ENCODE measurements at places on chromosomes 4 and X.

DNA sequence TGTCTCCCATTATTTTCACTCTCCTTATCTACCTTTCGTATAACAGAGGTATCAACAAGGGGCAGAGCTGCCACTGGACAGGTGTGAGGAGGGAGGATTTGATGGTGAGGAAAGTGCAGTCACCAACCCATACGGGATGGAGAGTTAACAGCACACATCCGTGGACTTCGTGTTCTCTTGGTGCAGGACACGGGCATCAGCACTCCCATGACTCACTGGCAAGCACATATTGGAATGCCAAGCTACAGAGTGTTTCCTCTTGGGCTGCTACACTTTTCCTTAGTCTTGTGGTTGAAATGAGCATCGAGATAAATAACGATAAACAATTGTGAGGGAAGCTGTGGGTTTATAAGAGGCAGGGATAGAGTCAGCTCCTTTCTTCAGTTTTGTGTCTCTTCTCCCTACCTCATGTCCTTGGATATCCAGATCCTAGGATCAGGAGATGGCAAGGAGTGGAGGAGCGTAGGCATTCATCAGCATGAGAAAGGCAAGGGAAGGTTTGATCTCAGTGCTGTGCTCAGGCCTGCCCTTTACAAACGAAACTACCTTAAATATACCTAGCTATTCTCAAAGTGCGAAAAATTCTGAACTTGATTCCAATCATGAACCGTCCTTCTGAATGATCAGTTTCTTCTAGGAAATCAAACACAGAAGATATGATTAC, 96.3 kb downstream of the ZNF827 start:
- no peak for DNase-seq

GRCh38 chrX:69496183-69496582, 7.9 kb upstream of the NALF2 start:
- no peak for DNase-seq

DNA sequence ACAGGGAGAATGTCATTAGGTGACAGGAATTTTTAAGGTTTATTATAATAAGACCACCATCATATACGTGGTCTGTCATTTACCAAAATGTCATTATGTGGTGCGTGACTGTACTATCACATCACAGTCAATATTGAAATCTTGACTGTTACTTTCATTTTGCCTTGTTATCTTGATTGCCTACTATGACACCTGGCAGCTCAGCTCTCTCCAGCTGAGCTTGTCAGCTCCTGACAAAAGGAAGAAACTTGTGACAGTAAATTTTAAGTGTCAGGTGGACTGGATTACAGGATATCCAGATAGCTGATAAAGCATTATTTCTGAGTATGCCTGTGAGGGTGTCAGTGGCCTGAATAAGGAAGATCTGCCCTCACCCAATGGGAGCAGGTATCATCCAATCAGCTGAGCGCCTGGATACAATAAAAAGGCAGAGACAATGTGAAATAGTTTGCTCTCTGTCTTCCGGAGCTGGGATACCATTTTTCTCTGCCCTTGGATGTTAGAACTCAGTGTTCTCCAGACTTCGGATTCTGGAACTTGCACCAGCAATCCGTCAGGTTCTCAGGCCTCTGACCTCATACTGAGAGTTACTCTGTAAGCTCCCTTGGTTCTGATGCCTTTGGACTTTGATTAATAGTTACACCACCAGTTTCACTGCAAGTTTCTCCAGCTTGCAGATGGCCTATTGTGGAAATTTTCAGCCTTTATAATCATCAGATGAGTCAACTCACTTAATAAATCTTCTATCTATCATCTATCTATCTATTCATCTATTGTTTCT, 1454.7 kb upstream of the IGFBP7 start:
- DNase-seq: no peak

DNA sequence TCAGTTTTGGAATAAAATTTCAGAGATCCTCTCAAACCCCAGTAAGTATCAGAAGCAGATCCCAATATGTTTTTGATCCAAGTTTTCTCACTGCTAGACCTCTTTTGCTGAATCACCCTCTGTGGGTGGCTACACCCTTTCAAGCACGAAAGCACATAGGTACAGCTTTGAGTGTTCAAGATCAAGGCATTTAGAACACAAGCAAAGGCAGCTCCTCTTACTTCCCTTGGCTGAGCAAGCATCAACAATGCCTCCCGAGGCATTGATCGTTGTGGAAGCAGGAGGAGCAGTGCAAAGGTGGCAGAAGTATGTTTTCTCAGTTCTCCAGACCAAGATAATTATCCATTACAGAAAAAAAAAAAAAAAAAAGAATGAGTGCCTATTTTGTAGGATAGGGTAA, 72.0 kb upstream of the TSPAN7 start:
- no peak for DNase-seq

GRCh38 chr4:116639070-116639577, 446.3 kb downstream of the TRAM1L1 start:
- no peak for DNase-seq

- DNase-seq: no peak
Observed at GRCh38 chr4:141640696-141641095, 4.3 kb downstream of the IL15 start.

DNA sequence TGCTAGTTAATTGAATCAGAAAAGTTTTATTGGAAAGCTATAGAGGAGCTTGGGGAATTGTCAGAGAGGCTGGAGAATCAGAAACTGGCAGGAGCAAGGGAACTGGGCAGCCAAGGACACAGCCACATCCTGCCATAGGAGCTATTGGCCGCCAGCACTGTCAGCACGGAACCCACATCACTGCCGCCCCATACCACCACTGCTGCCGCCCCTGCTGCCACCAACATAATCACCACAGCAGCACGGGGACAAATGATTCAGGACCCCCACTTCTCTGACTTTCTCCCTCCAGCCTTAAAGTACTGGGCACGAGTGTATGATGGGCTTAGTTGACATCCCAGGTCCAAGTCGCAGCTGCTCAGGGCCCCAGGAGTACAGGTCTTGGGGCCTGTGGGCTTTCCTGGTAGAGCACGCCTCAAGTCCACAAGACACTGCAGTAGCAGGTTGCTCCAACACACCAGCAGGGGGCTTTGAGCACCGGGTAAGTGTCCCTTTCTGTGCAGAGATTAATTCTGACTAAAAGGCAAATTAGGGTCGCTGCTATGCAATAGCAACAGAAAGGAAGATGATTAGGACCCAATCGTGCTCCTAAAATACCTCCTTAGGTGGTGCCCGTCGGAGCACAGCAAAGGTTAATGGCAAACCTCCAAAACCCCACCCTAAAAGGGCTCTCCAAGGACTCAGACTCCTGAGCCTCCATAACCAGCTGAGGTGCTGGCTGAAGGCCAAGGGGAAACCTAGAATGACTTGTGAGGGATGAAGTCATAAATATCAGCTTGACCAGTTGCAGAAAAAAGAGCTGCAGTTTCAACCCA, 6.9 kb downstream of the PJA1 start:
- no peak for DNase-seq

GRCh38 chr4:155972098-155972497, 18.4 kb upstream of the CTSO start:
- no peak for DNase-seq

- no peak for DNase-seq
Observed at GRCh38 chrX:38824176-38824575, 22.9 kb downstream of the MID1IP1 start.

DNA sequence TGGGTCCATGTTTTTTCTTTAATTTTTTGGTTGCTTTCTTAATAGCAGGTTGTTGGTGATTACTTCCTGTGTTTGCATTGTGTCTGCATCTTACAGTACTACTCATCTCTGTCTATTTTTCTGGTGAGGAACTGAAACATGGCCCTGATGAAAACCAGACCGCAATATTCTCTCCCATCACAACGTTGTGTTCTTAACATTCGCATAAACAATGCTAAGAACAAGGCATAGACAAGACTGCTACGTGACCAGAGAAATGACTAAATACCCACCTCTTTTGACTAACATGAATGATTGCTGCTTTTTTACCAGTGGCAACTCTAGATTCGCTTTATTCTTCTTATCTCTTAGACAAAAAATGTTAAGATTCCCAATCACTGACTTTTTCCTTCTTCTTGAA, 179.1 kb downstream of the GC start:
- no peak for DNase-seq

- no peak for DNase-seq
Observed at GRCh38 chrX:134533952-134534351, 74.0 kb downstream of the HPRT1 start.

DNA sequence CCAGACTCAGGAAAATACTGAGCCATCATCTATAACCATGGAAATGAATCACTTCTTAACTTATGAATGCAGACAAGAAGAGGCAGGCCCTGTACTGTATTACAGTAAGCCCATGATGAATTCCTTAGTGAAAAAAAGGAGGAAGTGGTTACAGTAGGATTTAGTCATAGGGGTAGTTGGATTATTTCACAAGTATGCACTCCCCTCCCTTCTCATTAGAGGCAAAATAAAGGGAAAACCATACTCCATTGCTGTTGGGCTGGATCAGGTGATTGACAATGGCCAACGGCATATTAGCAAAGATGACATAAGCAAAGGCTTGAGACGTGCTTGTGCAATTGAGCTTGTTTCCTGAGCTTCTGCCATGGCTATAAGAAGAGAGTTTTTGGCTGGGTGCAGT, 181.1 kb upstream of the PRPS2 start:
- no peak for DNase-seq

DNA sequence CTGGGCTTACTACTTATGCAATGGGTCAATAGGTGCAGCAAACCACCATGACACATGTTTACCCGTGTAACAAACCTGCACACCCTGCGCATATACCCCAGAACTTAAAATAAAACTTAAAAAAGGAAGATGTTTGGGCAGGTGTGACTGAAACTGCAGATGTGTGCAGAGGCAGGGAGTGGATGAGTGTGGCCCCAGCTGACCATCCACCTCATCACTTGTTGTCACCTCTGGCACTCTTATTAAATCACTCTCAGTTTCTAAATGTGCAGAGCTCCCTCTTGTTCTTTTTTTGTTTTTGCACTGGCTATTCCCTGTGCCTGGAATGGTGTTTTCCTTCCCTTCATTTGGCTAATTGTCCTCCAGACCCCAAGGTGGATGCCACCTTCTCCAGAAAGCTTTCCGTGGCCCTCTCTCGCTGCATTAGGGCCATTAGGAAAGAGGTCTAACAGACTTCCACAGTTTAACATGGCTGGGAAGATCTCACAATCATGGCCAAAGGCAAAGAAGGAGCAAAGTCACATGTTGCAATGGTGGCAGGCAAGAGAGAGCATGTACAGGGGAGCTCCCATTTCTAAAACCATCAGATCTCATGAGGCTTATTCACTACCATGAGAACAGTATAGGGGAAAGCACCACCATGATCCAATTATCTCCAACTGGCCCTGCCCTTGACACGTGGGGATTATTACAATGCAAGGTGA, 58.5 kb downstream of the SLC2A9 start:
- DNase-seq: no peak

- DNase-seq: no peak
Observed at GRCh38 chr4:26558166-26558895, 25.6 kb upstream of the TBC1D19 start.

DNA sequence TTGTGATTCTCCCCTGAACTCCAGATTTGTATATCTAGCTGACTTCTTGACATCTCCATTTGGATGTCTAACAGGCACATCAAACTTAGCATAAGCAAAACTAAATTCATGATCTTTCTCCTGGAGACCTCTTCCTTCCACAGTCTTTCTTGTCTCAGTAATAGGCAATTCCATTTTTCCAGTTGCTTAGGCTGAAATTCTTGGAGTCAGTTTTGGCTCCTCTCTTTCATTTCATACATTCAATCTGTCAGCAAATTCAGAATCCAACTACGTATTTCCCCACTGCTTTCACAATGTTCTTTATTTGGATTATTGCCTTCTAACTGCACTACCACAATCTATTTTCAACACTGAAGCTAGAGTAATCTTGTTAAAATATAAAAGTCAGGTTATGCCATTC, 219.9 kb upstream of the GLRA2 start:
- DNase-seq: no peak

DNA sequence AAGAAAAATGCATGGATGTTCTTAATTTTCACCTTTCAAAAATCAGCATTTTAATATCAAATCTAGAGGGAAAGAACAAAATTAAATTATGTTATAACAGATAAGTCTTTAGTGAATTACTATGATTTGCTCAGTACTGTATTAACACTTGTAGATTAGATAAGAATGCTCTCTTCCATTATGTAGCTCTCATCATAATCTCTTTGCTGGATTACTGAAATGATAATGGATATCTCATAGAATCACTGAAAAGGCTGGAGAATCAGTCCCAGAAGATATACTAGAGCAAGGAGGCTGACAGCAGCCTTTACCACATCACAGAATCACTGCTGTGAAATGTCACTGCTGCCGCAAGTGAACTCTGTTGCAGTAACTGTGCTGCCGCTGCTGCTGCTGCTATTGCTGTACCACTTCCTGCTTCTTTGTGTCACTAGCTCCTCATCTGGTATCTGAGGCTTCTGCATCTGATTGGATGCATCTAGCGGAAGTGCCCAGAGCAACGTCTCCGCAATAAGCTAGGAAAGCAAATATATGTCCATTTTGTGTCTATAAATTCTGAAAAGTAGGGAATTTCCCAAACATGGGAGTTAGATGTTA, 738.2 kb downstream of the ADGRL3 start:
- no peak for DNase-seq

GRCh38 chrX:44935640-44936039, 62.7 kb downstream of the KDM6A start:
- no peak for DNase-seq

GRCh38 chr4:168822481-168822880, 187.6 kb downstream of the CBR4 start:
- DNase-seq: no peak

DNA sequence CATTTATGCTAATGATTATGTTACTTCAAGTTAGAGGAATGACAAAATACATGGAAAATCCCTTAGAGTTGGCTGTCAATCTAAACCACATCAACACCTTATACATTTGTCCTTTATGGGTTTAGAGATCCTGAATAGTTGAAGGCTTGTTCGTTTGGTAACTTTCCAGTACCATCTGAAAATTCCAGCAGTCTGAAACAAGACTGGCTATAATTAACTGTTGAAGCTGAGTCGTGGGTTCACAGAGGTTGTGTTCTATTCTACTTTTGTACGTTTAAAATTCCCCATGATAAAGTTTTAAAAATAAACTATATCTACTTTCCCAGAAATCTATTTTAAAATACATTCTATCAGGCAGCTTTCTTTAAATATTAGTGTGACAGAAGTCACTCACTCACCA, 73.0 kb downstream of the USP46 start:
- no peak for DNase-seq

- DNase-seq: peak; percentile 6
Observed at GRCh38 chrX:74343343-74344279, 39.6 kb downstream of the ZCCHC13 start.

GRCh38 chr4:67928546-67928945, 34.7 kb downstream of the TMPRSS11A start:
- no peak for DNase-seq
